DMS79 treated with DMSO at 0.1 percent for 48 hours (cell line): ENCODE measurements at places on chromosomes 1 and 21.

GRCh38 chr21:44823179-44823660 is 5.4 kb upstream of the SUMO3 start:
- no peak for DNase-seq

DNA sequence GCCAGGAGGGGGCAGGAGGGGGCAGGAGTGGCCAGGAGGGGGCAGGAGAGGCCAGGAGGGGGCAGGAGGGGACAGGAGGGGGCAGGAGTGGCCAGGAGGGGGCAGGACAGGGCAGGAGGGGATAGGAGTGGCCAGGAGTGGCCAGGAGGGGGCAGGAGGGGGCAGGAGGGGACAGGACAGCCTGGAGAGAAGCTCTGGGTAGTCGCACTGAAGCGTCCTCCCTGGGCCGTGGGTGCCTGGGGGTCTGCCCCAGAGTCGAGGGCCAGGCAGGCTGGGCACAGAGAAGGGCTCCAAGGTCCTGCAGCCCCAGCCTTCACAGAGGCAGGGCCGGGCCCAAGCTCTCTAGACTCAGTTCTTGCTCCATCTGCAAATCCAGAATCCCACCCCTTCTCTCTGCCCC is 22.9 kb downstream of the MEGF6 start:
- no peak for DNase-seq

DNA sequence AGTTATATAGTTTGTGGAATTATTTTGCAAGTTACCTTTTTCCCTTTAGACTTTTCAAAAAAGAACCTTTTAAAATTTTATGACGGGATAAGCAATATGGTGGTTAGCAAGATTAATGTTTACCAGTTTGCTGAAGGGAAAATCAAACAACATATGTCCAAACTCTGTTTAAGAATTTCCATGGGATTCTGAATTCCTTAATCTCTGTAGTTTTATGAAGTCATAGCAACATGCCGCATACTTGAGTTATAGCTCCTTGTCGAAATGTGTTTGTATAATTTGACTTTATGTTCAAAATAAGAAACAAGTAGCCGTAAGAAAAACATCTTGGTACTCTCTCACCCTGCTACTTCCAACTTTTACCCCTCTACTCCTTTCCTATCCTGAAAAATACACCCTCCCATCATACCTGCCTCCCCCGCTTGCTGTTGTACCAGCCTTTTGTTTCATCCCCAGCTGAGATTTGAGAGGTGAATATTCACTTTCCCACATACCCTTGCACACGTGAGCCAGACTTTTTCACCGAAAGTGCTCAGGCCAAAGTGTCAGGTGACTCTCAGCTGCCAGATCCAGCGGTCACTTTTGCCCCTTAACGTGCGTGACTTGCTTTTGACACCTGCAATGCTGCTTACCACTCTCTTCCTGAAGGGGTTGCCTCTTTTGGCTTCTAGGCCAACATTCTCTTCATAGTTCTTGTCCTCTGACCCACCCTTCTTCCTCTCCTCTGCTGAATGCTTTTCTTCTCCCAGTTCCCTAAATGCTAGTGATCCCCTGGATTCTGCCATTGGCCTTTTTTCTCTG is 83.5 kb upstream of the ZNF326 start:
- DNase-seq: no peak

DNA sequence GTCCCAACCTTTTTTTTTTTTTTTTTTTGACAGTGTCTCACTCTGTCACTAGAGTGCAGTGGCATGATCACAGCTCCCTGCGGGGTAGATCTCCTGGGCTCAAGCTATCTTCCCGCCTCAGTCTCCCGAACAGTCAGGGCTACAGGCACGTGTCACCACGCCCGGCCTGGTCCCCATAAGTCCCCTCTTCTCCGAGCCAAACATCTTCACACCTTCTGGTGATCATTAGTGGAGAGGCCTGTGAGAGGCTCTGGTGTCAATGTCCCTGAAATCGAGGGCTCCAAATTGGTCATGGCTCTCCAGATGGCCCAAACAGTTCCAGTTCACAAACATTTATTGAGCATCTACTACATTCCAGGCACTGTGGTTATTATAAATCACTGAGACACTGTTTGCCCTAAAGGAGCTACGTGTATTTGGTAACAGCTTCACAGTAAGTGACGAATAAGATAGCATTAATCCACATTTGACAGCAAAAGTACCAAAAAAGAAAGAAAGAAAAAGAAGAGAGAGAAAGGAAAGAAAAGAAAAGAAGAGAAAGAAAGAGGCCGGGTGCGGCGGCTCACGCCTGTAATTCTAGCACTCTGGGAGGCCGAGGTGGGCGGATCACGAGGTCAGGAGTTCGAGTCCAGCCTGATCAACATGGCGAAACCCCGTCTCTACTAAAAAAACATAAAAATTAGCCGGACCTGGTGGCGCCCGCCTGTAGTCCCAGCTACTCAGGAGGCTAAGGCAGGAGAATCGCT is 867 bp upstream of the TIMM17A start:
- DNase-seq: no peak

DNA sequence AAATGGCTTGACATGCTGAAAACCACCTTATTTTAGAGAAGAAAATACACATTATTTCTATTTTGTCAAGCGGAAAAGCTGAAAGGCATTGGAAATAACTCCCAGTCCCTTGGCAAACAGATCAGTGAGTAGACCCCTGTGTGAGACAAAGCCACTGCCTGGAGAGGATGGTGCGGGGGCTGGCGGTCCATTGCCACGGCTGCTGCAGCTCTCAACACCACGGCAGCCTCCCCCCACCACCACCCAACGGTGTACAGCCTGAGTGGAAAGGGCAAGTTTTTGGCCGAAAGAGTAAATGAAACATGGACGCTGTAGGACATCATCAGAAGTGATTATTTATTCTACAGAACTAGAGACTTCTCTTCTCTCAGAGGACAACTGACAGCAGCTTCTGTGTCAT is 84.6 kb downstream of the PEX14 start:
- no peak for DNase-seq

DNA sequence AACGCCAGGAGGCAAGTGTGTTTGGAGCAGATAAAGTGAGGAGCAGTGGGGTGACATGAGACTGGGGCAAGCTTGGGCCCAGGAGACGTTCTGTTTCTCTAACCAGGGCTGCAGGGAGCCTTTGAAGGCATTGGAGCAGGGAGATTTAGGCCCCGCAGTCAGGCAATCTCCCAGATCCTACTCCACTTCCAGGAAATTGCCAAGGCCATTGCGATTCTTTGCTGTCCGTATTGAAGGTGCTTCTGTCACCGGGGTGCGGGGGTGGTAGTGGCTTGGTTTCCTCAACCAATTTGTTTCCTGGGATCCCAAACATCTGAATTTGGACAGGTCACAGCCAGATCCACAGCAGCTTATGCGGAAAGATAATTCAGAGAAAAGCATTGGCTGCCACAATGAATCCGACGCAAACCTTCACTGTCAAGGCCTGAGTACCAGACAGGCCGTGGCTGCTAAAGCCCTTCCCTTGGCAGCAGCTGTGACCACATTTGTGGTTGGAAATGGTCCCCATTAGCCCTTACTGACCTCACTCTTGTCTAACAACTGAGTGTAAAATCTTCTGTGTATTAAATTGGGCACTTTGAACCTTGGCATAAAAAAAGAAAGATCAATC is 385.6 kb downstream of the PTPRU start:
- DNase-seq: peak; percentile 89

GRCh38 chr1:183653876-183654451 is 848 bp upstream of the APOBEC4 start:
- DNase-seq: no peak

- DNase-seq: no peak
These were observed 27.2 kb upstream of the SLC22A15 start for GRCh38 chr1:115949156-115949555.

GRCh38 chr1:99503276-99503747 is 142.6 kb upstream of the PALMD start:
- no peak for DNase-seq

- DNase-seq: peak; percentile 97
These were observed 58.6 kb downstream of the PBX1 start for GRCh38 chr1:164617377-164618201.

DNA sequence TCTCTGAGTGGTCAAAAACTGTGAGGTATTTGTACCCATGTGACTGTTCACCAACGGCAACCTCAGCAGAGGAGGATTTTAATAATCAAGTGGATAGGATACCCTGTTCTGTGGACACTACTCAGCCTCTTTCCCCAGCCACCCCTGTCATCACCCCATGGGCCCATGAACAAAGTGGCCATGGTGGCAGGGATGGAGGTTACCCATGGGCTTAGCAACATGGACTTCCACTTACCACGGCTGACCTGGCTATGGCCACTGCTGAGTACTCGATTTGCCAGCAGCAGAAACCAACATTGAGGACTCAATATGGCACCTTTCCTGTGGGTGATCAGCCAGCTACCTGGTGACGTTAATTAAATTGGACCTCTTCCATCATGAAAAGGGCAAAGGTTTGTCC is 1782.7 kb downstream of the PLA2G4A start:
- no peak for DNase-seq

DNA sequence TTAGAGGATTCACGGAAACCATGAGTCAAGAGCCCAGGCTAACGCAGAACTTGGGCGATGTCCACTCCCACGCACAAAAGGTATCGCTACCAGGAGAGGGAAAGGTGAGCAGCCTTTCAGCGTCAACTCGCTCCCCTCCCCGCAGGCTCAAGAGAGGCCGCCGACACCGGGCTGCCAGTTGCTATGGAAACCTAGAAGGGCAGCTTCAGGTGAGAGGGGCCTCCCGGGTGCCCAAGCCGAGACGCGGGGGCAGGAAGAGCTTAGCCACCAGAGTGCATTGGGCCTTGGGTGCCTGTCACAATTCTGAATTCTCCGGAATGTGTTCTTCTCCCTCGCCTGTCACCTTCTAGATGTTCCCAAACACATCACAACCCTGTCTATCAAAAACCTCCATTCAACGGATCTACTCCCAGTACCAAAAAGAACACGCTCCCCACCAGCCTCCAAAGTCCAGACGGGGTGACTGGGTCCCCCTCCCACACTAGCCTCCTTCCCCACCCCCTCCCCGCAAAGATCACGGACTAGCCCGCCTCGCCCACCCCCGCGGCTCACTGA is 694 bp downstream of the MEAF6 start:
- DNase-seq: peak; percentile 82

GRCh38 chr1:234956821-234957329 is 171.8 kb downstream of the TOMM20 start:
- peak; percentile 46 for DNase-seq

- no peak for DNase-seq
These were observed 314.7 kb downstream of the KCNH1 start for GRCh38 chr1:210819266-210819665.

DNA sequence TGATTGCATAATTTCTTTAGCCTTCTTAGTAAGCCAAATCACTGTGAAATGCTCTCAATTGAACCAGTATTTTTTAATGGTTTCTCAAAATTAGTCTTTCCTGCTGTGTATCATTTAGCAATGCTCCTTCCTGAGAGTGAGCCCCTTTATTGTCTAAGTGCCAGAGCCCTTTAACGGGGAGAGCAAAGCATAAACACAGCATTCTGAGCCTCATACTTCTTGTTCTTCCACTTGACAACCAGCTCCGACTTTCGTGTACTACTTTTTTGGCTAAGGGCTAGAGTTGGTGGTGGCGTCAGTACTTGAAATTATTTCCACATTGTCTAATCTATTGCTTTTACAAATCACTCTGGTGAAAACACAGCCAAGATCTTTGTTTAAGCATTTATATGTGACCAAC is 299.0 kb downstream of the TPR start:
- DNase-seq: no peak

- peak; percentile 81 for DNase-seq
These were observed 257.3 kb downstream of the CAMTA1 start for GRCh38 chr1:7042322-7043190.

GRCh38 chr1:221292652-221293051 is 413.4 kb downstream of the HLX start:
- no peak for DNase-seq

DNA sequence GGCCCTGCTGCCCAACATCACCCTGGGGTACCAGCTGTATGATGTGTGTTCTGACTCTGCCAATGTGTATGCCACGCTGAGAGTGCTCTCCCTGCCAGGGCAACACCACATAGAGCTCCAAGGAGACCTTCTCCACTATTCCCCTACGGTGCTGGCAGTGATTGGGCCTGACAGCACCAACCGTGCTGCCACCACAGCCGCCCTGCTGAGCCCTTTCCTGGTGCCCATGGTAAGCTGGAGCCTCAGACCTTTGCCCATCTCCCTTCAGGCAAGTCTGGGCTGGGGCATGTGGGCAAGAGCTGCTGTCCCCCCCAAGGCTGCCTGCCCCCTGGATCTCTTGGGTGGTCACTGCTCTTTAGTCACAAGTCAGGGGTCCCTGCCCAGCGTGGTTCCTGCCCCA is 8.8 kb upstream of the ZBTB48 start:
- DNase-seq: no peak

DNA sequence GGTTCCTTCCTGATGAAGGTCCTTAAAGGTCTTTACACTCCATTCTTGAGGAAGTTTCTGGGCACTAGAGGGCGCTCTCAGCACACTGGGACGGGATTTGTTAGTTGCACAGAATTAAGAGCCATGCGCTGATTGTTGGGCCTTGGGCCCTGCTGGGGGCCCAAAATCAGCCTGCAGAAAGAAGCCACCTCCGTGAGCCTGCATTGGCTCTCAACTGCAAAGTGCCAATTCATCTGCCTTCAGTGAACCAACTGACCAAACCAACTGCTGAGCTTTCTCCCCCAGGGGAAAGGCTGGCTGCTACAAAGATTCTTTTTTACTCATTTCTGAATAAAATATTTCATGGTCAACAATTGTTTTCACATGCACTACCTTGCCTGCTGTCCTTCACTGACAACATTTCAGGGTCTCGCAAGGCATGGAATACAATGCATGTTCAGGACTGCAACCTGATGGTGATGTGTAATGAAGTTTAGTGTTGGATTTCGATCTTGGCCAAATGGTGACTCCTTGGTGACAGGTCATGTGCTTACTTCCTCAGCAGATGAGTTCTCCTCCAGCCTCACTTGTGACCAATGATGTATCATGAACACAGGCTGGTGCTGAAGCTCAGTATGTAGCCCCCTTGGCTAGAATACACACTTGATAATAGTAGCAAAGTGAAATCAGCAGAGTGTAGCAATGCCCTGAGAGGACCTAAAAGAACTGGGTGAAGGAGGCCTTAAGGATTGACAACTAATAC is 45.7 kb upstream of the PRDX6 start:
- peak; percentile 62 for DNase-seq
